ENCODE measurements at places on chromosomes 2 and 18.
A peak's percentile ranks its signal among the peaks of the same experiment; 100 is the strongest.

- DNase-seq = no peak
Observed at GRCh38 chr18:7757175-7757574, 190.1 kb downstream of the PTPRM start.

DNA sequence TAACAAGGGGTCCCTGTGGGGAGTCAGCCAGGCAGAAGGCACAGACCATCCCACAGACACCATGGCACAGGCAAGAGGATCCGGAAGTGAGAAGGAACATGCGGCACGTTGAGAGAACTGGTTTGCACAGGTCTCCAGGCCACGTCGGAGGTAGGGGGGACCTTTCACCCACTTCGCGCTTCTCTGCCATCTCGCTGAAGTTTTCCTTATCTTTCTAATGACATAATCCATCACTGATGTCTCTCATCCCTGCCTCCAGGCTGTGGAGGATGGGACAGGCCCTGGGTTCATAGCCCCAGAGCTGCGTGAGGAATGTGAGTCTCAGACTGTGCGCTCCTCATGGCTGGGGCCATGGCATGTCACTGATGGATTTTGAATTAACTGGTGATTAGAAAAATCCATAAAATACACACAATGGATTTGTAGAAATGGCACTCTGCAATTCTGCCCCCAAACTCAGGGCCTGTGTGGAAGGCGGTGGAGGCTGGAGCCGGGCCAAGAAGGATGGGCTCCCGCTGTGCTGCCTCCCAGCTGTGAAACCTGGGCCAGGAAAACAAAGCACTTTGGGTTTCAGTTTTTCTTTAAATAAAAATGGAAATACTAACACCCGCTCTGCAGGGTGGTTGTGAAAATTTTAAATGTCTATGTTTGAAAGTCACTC lies 113.3 kb upstream of the ALKAL2 start:
- no peak for DNase-seq

DNA sequence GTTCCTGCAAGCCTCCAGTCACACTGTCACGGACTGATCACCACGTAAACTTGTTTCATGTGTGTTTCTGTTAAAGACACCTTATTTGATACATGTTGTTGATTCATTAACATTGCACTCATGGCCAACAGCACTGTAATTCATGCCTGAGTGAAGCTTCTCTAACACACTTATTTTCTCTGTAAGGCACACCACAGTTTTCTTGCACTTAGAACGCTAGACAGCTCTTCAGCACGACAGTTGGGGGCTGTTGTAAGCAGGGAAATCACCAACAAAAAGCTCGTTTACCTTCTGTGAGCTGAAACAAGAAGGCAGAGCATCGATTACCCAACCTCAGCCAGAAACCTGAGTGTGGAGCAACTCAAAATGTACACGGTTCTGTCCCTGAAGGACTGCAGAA lies 28.1 kb downstream of the TNFRSF11A start:
- no peak for DNase-seq

GRCh38 chr2:119753041-119753929 lies 6.4 kb upstream of the PTPN4 start:
- peak; percentile 12 for DNase-seq

DNA sequence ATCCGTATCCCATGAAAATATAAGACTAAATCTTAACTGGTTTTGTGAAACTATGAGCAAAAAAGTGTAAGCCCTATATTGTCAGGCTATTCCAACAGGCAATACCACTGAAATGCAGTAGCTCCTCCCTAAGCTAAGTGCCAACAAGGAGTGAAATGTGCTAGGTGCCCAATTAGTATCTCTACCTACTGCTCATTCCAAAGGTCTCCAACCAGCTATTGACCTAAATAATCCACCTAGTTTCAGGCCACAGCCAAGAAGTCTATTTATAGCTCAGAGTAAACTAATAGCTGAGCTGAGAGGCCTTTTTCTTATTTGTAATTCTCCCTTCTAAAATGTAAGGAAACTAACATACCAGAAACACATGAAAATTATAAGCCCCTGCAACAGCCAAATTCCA lies 482.2 kb downstream of the DCC start:
- no peak for DNase-seq

DNA sequence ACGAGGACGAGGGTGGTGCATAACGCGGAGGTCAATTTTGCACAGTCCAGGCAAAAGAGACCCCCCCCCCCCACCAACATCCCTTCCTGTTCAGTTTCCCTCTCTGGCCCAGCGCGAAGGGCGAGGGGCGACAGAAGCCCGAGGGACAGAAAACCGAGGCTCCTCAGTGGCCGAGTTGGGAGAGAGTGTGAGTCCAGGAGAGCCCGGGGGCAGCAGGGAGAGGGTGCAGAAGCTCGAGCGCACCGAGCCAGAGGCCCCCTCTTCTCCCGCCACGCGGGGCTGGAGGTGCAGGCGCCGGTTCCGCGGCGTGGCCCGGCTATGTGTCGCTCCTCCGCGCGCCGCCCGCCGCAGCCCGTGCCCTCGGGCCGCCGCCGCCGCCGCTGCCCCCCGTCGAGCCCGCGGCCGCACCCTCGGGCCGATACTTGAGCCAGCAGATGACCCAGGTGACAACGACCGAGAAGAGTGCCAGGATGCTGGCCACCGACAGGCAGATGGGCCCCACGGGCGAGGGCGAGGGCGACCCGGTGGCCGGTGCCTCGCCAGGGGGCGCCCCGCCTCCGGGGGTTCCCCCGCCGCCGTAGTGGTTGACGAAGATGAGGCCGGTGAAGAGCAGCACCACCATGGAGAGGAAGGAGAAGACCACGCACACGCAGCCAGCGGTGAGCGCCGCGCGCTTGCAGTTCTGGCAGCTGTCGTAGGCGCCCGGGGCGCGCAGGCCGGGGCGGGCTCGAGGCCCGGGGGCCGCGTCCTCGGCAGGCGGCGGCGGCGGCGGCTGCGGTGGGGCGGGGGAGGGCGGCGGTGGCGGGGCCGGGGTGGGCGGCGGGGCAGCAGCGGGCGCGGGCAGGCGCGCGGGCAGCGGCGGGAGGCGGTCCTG lies 20.2 kb upstream of the PAX3 start:
- DNase-seq = no peak

DNA sequence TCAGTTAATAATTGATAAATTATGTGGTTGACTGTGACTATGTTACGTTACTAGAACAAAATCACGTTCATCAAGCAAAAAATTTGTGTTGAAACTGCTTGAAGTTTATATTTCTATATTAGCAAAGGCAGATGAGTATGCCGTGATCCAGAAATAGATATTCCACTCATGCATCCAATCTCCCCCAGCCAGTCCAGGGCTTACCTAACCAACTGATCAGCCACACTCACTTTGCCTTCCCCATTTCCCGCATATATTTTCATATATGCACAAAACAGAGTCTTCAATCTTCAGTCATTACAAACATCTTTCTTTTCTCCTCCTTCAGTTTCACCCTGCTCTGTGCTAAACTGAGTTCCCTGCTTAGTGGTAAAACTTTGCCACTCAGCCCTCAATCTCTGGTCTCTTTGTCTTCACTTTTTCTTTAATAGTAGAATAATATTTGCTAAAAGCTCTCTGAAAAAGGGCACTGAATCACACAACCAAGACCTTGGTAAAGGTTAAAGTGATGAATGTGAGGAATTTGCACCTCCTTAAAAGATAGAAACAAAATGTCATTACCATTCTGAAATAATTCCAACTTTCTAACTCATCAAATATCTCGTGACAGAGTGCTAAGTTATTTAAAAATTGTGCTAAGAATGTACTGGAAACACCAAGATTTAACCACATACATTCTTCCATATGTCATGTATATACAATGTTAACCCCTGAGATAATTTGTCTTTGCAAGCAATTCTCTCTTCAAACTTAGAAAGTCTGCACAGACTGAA lies 893.2 kb upstream of the CRIM1 start:
- no peak for DNase-seq

GRCh38 chr2:155190342-155190741 lies 491.8 kb downstream of the KCNJ3 start:
- DNase-seq = no peak

- DNase-seq = no peak
Observed at GRCh38 chr18:79371561-79372121, 24.1 kb upstream of the NFATC1 start.

DNA sequence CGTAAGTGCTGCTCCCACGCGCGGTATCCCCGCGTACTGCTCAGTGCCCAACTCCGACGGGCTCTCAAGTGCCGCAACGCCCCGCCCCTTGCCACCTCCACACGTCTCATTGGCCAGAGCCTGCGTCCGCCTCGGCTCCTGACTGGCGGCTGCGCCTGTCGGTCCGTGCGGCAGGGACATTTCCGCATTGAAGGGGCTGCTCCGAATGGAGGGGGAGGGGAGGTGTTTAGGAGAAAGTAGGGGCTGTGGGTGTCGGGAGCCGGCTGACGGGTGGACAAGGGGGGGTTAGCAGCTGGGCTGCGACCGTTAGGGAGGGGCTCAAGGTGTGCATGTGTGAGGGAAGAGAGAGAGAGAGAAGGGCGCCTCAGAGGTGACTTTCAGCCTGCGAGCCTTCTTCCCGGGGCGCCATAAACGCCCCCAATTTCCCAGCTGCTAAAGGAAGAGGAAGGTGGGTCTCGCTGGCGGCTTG lies 877 bp upstream of the UGP2 start:
- peak; percentile 96 for DNase-seq

DNA sequence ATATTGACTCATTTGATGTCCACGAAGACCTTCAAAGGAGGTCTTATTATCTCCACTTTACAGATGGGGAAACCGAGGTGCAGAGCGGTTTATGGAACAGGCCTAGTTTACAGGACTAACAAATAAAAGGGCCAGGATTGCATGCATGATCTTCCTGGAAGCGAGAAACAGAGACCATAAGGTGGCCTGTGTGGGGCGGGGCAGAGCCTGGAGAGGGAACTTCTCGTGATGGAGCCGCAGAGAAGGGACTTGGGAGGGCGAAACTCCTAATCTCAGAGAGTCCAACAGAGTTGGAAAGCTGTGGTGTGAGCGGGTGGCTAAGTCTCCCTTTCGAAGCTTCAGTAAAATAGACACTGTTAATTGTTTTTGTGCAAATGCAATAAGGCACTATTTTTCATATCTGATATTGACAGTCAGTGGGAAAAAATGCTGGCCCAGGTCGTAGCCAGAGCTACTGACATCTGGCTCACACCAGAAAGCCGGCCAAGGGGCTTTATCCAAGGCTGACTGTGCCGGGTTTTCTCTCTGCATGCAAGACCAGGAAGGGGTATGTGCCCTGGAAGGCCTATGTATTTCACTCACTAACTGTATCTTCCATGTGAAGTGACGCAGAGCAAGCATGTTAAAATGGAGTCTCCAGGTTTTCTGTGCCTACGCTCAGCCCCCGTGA lies 4.5 kb downstream of the INPP5D start:
- DNase-seq = no peak

- DNase-seq = no peak
Observed at GRCh38 chr2:105394951-105395611, 3.8 kb downstream of the FHL2 start.

DNA sequence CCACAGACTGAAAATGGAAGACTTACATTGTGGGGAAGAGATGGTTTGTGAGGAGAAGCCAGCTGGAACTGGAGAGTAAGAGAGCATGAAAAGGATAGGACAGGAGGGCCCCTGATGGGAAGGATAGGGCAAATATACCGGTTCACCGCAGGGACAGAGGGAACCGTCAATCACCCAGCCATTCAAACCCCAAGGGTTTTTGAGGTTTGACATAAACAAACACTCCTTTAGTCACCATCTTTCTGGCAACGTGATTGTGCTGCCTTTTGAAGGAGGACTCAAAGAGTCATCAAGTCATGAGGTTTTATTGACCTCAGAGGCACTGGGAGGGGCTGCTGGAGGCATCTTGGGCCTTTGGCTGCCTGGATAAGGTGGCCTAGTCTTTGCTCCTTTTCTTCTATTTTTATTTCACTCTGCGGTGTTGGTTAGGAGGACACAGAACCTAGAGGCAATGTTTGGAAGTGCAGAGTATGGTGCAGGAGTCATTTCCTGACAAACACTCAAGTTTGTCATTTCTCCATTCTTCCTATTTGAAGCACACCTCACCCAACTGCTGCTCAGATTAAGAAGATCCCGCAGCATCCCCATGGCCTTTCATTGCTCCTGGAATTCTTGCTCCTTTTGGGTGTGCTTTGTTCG lies 487.3 kb upstream of the SPRED2 start:
- DNase-seq = no peak

- no peak for DNase-seq
Observed at GRCh38 chr2:65728477-65729180, 296.2 kb upstream of the SPRED2 start.

DNA sequence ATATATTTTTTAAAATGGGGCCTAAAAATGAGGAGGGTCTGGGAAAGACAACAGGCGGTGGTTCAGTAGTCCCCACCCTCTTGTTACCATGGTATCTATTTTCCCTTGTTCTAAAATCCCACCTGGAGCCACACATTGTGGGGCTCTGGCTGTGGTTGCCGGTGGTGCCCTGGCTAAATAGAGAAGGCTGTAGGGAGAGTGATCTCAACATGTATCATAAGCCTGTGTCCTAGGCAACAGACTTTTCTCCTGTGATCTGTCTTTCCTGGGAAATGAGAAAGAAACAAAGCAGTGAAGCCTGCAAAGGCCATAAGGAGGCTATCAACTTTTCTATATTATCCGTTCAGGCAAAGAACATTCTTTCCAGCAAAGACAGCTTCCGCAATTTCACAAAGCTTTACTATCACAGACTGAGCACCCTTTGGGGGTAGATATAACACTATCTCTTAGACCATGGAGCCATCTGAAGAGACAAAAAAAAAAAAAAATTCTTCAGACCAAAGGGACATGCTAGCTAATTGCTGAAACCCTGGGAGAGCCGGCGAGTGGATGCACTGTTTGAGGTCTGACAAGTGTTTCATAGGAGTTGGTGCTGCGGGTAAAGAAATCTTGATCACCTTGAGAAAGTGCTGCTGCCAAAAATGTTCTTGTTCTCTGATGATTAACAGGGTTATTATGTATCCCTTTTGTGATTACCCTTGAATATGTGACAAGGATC lies 879.2 kb upstream of the DDX18 start:
- no peak for DNase-seq

DNA sequence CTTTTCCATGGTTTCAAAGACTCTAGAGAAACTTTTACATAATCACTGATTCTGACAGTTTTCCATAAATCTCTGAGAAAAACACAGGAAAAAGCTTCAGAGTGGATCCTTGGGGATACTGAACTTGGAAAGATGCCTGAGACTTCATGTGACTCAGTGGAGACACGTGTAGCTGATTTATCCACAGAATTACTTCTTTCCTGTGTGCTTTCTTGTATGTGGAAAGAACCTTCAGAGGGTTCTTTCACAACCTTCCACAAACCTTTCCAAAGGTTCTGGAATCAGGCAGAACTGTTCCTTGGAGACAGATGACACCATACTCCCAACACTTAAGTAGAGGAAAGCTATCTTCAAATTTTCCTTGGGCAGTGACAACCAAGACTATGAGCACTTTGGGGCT lies 207.2 kb downstream of the RND3 start:
- no peak for DNase-seq

DNA sequence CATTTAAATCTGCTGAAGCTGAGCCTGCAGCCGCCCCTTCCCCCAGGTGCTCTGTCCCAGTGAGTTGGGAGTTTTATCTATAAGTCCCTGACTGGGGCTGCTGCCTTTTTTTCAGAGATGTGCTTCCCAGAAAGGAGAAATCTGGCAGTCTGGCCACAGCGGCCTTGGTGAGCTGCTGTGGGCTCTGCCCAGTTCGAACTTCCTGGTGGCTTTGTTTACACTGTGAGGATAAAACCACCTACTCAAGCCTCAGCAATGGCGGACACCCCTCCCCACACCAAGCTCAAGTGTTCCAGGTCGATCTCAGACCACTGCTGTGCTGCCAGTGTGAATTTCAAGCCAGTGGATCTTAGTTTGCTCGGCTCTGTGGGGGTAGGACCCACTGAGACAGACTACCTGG lies 97.3 kb downstream of the ACAA2 start:
- DNase-seq = no peak
